Hypothalamus (tissue), 51 donors: ENCODE measurements at places on chromosomes 16 and 17.

DNA sequence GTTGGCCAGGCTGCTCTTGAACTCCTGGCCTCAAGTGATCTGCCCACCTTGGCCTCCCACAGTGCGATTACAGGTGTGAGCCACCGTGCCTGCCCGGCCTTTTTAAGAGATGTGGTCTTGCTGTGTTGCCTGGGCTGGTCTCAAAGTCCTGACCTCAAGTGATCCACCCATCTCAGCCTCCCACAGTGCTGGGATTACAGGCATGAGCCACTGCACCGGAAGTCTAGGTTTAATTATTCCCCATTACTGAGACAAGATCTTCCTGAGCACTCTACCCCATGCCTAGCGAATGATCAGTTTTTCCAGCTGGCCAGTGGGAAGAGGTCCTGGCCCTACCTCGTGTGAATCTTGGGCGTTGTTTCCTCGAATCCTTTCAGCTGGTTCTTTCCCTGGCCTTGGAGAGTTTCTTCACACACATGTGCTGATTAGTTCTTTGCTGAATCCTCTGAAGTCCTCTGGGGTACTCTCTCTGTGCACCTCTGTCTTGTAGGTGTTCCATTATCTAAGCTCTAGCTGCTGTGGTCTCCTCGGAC is 18.9 kb downstream of the C16orf54 start:
- DNase-seq: no peak

DNA sequence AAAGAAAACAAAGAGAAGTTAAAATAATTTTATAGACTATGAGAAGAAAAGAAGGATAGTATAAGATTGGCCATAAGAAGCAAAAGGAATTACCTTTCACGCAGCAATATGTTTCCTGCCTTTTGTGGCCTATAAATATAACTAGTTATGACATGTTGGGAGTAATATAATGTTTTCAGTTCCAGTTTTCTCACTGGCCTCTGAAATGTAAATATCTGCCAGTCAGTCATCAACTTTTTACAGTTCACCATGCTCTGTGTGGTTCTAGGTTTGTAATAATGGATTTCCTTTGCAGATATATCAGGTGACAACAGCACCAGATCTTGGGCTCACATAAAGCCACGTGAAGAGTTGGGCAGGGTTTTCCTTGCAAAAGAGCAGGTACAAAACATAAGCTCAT is 94.3 kb downstream of the ABCA8 start:
- no peak for DNase-seq

GRCh38 chr17:16936536-16937310 is 35.2 kb downstream of the TNFRSF13B start:
- DNase-seq: no peak

- no peak for DNase-seq
These were observed 555.5 kb downstream of the WWOX start for GRCh38 chr16:78654929-78655328.

- no peak for DNase-seq
These were observed 141.1 kb downstream of the RGS9 start for GRCh38 chr17:65278050-65278819.

GRCh38 chr16:70470927-70471341 is 16.5 kb downstream of the FCSK start:
- peak; percentile 11 for DNase-seq

DNA sequence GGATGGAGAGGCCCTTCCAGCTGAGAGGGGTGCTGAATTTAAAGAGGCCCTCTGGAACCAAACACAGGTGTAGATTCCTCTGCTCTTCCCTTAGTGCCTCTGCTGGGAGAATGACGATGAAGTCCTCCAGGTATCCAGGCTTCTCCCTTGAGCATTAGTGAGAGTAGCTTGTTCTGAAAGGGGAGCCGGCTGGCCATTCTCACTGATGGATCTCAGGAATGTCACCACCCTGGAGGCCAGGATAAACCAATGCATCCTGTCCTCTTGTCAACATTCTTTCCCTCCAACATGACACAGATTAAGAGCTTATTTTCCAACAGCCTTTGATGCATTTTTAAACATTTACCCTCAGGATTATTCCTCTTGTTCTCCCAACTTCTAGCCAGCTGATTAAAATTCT is 325.5 kb downstream of the CA10 start:
- DNase-seq: no peak

GRCh38 chr17:50149417-50150353 is 792 bp downstream of the PPP1R9B start:
- peak; percentile 27 for DNase-seq

- DNase-seq: no peak
These were observed 3.8 kb downstream of the RNF213 start for GRCh38 chr17:80264205-80265075.

GRCh38 chr16:79856581-79856980 is 256.0 kb upstream of the MAF start:
- no peak for DNase-seq

GRCh38 chr16:7914748-7915147 is 582.1 kb downstream of the RBFOX1 start:
- no peak for DNase-seq

GRCh38 chr16:87076331-87076949 is 240.8 kb downstream of the C16orf95 start:
- DNase-seq: no peak

- no peak for DNase-seq
These were observed 146.7 kb downstream of the KCNJ12 start for GRCh38 chr17:21522755-21523336.

GRCh38 chr16:77588389-77588788 is 133.9 kb upstream of the NUDT7 start:
- DNase-seq: no peak

DNA sequence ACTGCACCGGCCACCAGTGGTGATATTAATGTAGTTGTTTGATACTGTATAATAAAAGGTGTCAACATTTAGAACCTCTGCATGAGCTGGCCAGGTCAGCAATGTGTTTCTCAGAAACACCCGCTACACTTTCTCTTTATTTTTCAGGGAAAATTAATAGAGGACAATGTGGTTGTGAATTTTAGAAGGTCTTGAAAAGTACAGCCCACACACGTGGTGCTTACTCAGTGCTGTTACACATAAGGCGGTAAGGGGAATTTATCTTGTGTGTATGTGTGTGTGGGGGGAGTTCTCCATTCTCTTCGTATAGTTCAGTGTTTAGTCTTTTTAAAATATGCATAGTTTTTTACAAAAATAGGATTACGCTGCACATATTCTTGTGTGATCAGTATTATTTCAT is 4.4 kb upstream of the ZFP1 start:
- DNase-seq: no peak

- DNase-seq: no peak
These were observed 44.9 kb upstream of the XYLT1 start for GRCh38 chr16:17515421-17516210.

DNA sequence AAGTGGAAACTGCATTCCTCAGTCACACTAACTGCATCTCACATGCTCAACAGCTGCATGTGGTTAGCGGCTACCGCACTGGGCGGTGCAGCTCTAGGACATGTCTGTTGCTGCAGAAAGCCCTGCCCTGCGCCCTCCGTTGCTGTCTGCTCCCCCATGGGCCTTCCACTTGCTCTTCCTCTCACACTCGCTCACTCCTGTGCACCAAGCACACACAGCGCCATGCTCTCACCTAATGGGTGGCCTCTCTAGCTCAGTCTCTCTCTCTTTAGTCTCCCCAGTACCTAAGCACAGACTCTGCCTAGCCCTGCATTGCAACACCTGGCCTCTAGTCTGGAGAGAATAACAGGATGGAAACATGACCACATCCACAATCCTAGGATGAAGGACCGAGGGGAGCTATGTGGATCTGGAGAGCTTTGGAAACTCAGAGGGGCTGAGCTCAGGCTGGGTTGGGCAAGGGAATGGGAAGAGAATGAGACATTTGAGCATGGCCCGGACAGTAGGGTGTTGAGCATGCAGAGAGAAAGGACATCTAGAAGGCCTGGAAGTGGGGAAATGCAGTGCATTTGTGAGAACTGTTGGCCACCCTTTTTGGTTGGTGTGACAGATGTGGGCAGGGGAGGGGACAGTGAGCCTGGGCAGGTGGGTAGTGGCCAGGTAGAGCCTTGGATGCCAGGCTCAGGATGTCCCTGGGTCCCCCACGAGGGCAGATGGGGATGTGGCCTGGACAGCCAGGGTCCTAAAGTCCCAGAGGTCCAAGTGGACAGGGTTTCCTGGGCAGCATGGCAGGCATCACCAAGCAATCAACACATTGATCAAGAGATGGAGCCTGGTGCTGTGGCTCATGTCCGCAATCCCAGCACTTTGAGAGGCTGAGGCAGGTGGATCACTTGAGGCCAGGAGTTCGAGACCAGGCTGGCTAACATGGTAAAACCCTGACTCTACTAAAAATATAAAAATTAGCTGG is 16.1 kb downstream of the SGCA start:
- no peak for DNase-seq

GRCh38 chr17:32876417-32877163 is at the start of gene MYO1D:
TSS of gene MYO1D (minus strand) at chr17:32877124. CDS start at chr17:32876872, 252 bp downstream.
- peak; percentile 66 for DNase-seq

DNA sequence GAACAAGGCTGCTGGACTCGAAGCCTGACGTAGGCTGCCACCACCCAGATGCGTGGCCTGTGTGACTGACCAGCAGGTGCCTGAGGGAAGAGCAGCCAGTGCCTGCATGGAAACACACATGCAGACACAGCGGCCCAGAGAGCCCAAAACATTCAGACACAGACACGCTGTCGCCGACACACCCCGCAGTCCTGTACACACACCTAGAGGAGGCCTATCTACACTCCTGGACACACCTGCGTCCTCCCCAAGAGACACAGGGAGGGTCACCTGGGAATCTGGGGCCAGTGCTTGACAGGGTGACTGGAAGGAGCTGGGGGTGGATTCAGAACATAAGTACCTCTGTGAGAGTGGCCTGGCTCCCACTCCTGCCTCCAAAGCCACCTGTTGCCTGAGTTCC is 6.1 kb upstream of the TSPOAP1 start:
- DNase-seq: no peak

DNA sequence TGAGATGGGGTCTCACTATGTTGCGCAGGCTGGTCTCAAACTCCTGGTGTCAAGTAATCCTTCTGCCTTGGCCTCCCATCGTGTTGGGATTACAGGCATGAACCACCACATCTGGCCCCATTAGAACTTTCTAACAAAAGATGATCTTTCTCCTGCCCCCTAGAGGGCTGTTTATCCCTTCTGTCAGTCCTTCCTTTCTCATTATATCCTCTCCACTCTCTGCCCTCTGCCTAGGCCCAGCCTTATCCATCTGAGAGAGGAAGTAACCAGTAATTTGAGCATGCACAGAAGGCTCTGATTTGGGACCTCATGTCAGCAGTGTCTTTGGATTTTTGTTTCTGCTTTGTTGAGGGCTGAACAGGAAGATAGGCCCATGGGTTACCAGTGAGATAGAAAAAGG is 4.4 kb upstream of the DHX40 start:
- no peak for DNase-seq

DNA sequence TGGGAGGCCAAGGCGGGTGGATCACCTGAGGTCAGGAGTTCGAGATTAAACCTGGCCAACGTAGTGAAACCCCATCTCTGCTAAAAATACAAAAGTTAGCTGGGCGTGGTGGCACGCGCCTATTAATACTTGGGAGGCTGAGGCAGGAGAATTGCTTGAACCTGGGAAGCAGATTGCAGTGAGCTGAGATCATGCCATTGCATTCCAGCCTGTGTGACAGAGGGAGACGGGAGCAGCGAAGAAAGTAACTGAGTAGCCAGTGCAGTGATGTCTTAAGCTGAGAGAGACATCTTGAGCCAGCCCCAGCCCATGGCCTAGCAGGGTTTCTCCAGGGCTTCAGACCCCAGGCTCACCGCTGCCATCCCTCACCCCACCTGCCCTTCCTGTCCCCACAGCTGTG is 9.8 kb upstream of the SMIM5 start:
- no peak for DNase-seq

GRCh38 chr17:76840443-76840767 is 27.8 kb upstream of the MGAT5B start:
- DNase-seq: no peak

DNA sequence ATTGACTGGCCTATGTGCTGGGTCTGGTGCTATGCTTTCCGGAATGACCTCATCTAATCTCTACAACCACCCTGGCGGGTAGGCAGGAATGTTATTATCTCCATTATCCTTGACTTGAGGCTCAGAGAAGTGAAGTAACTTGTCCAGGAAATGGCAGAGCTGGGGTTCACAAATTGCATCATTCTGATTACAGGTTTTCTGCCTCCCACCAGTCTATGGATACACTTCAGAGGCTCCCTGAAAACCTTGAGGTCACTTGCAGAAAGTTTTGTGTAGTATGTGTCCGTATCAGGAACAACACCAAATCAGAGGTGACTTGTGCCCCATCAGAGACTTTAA is 19.1 kb downstream of the NOD2 start:
- no peak for DNase-seq

- no peak for DNase-seq
These were observed 47.3 kb downstream of the MYOCD start for GRCh38 chr17:12712941-12713340.

DNA sequence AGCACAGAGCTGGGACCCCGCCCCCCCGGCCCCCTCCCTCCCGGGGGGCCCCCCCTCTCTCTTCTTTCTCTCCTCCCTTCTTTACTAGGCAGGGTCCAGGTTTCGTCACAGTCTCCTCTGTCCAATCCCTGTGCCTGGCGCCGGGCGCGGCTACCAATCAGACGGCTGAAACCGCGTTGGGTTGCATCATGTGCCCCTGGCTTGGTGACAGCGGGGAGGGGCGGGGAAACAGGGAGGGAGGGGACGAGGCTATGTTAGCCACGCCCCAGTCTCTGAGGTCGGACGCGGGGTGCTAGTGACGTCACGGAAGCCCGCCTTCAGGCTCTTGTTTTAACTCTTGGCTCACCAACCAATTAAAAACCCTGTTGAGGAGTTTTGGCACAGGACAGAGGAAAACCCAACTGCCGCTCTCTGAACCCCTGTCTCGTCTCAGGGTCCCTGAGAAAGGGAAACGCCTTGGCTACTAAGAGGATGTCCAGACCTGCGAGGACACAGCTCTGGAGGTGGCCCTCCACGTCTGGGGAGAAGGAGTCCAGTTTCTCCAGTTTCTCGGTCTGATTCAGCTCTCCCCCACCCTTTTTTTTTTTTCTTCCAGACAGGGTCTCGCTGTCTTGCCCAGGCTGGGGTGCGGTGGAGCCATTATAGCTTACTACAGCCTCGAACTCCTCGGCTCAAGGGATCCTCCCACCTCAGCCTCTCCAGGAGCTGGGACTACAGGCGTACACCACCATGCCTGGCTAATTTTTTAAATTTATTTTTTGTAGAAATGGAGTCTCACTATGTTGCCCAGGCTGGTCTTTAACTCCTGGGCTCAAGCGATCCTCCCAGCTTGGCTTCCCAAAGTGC is 441 bp upstream of the PLEKHH3 start:
- DNase-seq: peak; percentile 99

DNA sequence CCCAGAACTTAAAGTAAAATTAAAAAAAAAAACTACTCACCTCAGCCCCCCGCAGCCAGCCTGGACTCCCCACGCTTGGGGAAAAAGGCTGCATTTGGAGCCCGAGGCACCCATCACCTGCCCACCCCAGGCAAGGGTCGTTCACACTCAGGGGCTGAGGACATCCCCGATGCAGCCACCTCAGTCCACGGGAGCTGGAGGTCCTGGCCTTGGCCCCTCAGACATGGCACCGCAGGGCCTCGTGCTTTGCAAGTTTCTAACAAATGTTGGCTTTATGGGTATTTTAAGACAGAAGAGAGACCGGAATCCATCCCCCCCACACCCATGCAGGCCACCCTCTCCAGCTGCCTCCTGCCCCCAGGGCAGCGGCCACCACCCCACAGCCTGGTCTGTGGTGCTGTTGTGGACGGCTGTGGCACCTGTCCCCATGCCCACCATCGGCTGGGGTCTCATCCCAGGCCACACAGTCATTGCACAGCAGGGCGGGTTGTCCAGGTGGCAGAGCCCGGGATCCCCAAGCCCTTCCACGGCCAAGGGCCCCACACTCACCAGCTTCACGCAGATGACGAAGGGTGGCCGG is 116.4 kb upstream of the ZNF750 start:
- no peak for DNase-seq
